GM04504 (cell line): ENCODE measurements at places on chromosomes 5 and 9.

GRCh38 chr9:37197158-37198038, 77.0 kb downstream of the ZCCHC7 start:
- no peak for DNase-seq

DNA sequence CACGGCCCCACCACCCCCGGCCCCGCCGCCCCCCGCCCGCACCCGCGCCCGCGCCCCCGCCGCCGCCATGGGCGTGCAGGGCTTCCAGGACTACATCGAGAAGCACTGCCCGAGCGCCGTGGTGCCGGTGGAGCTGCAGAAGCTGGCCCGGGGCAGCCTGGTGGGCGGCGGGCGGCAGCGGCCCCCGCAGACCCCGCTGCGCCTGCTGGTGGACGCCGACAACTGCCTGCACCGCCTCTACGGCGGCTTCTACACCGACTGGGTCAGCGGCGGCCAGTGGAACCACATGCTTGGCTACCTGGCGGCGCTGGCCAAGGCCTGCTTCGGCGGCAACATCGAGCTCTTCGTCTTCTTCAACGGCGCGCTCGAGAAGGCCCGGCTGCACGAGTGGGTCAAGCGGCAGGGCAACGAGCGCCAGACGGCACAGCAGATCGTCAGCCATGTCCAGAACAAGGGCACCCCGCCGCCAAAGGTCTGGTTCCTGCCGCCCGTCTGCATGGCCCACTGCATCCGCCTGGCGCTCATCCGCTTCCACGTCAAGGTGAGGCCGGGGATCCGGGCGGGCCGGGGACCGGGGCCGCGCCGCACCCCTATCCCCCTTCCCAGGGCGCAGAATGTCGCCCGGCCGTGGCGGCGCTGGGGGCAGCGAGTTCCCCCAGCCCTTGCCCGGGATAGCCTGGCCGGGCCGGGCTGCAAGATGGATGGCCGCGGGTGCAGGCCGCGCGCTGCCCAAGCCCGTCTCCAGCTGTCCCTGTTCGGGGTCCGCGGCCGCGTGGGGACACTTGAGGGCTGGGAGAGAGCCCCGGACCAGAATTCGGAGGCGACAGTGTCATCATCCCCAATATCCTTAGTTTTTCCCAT, 594 bp downstream of the FAM120A start:
- DNase-seq = no peak

- no peak for DNase-seq
Measured at GRCh38 chr9:127977009-127977883, 3.5 kb downstream of the EEIG1 start.

- no peak for DNase-seq
Measured at GRCh38 chr9:136316896-136317676, 10.3 kb upstream of the GPSM1 start.
